ENCODE measurements at places on chromosomes 7 and 10. TPM values are rescaled to one million over a fixed set of nuclear protein-coding genes. Genes with fewer than 3 reads are reported as not detected.

Gene UBE2D1
- 15.7 TPM for total RNA-seq

Gene ZNF467
- total RNA-seq, result 10.4 TPM

Gene CALHM2
- 44.4 TPM for total RNA-seq

Gene TMEM176A
- total RNA-seq, result 36.9 TPM

Gene ELAPOR2
- total RNA-seq, result 17.7 TPM

Gene PNLIPRP2
- total RNA-seq, result not detected

Gene RPEL1
- total RNA-seq, result not detected

Gene GPR26
- total RNA-seq, result not detected

Gene CHST3
- 24.1 TPM for total RNA-seq

Gene ZNF716
- not detected for total RNA-seq

- no peak for DNase-seq
These were observed 571 bp upstream of the PRKAR2B start for GRCh38 chr7:107043921-107044346.

DNA sequence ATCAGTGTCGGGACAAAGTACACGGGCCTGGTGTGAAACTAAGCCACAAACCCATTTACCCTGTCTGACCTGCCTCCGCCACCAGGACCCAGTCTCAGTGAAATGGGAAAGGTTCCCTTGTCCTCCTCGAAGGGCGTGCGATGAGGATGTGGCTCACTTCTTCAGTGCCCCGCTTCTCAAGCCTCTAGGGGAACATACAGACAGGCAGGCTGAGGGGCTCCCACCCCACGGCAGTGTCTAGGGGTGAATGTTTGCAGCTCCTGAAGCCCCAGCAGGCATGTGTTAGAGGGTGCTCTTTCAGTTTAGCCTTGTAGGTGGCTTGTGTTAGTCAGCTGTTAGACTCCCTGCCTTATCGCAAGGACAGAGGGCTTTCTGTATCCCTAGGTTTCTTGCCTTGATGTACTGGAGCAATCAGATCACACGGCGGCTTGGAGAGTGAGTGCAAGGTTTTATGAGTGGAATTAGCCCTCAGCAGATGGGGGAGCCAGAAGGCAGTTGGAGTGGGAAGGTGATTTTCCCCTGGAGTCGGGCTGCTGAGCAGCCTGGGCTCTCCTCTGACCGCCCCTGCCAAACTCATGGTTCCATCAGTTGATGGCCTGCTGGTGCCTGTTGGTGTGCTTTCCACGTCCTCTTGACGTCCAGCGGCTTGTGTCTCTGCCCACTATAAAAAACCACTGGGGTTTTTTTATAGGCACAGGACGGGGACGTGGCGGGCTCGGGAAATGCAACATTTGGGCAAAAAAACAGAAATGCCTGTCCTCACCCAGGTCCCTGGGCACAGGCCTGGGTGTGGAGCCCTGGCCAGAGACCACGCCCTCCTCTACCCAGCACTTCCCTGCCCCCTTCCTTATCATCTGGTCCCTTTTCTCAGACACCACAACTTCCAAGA is 759 bp downstream of the NUDT1 start:
- DNase-seq, result no peak

GRCh38 chr7:87570178-87570577 is 30.5 kb downstream of the ABCB1 start:
- no peak for DNase-seq

- no peak for DNase-seq
These were observed 328.4 kb upstream of the AOAH start for GRCh38 chr7:37052705-37053104.

GRCh38 chr7:5279734-5280133 is 3.0 kb upstream of the SLC29A4 start:
- no peak for DNase-seq

DNA sequence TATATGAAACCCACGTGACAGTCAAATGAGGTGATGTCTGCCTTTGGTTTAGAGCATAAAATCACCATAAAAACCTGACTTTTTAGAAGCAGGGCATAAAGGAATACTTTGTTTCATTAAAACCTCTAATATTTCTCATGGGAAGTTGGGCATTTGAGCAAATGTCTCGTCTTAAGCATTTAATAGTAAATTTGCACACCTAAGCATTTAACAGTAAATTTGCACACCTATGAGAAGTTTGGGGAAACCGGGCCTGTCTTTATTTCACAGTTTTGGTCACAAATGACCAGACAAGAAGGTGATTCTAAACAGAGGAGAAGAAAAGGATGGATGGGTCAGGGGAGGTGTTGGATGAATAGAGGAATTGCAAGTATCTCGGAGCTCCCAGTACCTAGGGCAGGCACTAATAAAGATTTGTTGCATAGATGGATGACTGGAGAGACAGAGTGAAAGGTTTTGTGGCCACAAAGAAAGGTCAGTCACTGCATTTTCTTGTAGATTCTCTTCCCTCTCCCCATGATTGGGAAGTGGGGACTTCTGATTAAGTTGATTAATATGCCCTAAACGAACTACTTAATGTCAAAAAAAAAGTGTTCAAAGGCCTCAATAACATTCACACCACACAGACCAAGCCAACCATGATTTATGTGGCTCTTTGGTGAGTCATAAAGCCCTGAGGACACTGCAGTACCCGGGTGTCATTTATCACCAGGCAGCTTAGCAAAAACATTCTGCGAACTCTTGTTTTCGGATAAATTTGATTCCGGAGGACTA is 158.2 kb downstream of the SPAG6 start:
- DNase-seq, result peak; percentile 45

GRCh38 chr7:49885593-49886285 is 112.3 kb downstream of the VWC2 start:
- DNase-seq, result no peak

DNA sequence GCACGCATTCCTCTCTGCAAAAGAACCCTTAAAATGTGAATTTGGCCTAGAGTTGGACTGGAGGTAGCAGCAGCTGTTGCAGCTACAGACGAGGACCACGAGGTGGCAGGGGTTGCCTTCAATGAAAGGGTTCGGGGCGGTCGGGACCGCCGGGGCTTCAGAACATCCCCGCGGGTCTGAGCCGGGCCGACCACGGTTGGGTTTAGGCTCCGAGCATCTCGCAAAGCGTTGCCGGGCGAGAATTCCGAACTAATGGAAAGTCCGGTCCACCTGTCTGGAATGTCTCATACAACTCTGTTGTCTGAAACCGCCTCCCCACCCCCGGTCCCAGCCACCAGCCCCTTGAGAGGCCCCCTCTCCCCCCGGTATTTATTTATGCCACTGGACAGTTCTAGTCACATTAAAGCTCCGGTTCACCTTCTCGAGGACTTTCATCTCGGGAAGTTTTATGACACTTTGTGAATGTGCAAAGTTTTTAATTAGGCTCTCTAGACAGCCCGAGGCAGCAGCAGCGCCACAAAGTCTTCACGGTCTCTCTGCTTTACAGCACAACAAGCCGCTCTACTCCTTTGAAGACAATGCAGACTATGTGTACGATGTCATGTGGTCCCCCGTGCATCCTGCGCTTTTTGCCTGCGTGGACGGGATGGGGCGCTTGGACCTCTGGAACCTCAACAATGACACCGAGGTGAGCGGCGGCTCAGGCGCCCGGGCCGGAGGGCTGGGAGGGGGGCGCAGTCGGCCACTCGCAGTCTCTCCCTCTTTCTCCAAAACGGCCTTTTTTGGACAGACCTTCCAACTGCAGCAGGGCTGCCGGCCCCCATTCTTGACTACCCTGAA is 246.2 kb downstream of the SLC25A13 start:
- no peak for DNase-seq

GRCh38 chr7:117776224-117776623 is 97.0 kb downstream of the CTTNBP2 start:
- DNase-seq, result no peak

DNA sequence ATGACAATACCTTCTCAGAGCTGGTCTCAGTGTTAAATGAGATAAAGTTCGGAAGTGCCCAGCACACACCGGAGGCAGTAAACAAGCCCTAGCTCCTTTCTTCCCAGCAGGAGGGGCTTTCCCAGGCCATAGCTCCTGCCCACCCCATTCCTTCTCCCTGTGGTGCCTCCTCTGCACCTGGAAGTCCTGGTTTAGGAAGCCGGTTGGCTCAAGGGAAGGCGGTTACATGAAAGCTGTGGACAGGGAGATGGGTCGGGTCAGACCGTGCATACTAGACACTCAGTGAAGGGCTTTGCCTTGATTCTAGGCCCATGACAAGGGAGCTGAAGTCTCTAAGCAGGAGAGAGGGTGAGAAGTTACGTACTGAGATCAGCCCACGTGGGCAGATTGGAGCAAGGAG is 8.6 kb downstream of the BEND7 start:
- DNase-seq, result no peak

GRCh38 chr10:29246449-29246848 is 42.4 kb upstream of the LYZL1 start:
- DNase-seq, result no peak

GRCh38 chr7:24017519-24017918 is 266.5 kb upstream of the NPY start:
- no peak for DNase-seq

GRCh38 chr10:113880236-113880635 is 25.8 kb downstream of the NHLRC2 start:
- DNase-seq, result no peak

DNA sequence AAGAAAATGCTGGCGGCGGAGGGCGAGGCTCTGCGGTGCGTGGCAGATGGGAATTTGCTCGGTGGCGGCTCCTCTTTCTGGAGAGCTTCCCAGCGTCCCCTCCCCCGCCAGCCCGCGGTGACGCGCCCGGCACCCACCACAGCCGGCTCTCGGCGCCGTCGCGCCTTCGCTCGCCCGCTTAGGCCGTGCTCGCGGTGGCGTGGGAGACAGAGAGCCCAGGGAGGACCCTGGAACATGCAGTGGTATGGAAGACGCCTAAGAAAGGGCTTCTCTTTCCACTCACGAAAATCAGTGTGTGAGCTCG is 576 bp upstream of the CSGALNACT2 start:
- peak; percentile 91 for DNase-seq

GRCh38 chr7:80175744-80176143 is 41.1 kb downstream of the GNAI1 start:
- DNase-seq, result no peak

GRCh38 chr7:140003913-140004382 is 58.8 kb downstream of the PARP12 start:
- DNase-seq, result no peak

Measured in esophagus muscularis mucosa (tissue), 4 donors.